ENCODE measurements at places on chromosomes 6 and 20. TPM values are rescaled to one million over a fixed set of nuclear protein-coding genes. Genes with fewer than 3 reads are reported as not detected.
A peak's percentile ranks its signal among the peaks of the same experiment; 100 is the strongest.

- H3K4me3 ChIP-seq = peak overlapping the region; percentile 16
- H3K4me1 ChIP-seq = peaks cover 34% of the 10 kb centered on the region
- H3K27ac ChIP-seq = peak overlapping the region; percentile 68
- no peaks in the 10 kb centered on the region for H3K36me3 ChIP-seq
Measured at GRCh38 chr6:150492941-150493340, 106.7 kb upstream of the PLEKHG1 start.

SLC52A3 gene
- polyA plus RNA-seq = 0.84 TPM

GRCh38 chr6:52260634-52261033 lies 16.3 kb upstream of the IL17F start:
- peaks cover 4% of the 10 kb centered on the region for H3K36me3 ChIP-seq
- no peak overlapping the region for H3K27ac ChIP-seq
- no peak for DNase-seq
- no peaks in the 10 kb centered on the region for H3K27me3 ChIP-seq

PKIB gene
- polyA plus RNA-seq = 4.4 TPM

GRCh38 chr6:87551799-87552198 lies 38.0 kb downstream of the RARS2 start:
- H3K4me3 ChIP-seq = no peak overlapping the region
- H3K27ac ChIP-seq = no peak overlapping the region
- DNase-seq = no peak

- H3K4me1 ChIP-seq = peaks cover 35% of the 10 kb centered on the region
- no peaks in the 10 kb centered on the region for H3K27me3 ChIP-seq
- no peaks in the 10 kb centered on the region for H3K36me3 ChIP-seq
- DNase-seq = no peak
- H3K4me3 ChIP-seq = no peak overlapping the region
- H3K27ac ChIP-seq = no peak overlapping the region
Measured at GRCh38 chr6:111980971-111981840, 72.7 kb upstream of the CCN6 start.

- H3K27me3 ChIP-seq = no peaks in the 10 kb centered on the region
- no peak overlapping the region for H3K4me3 ChIP-seq
- DNase-seq = peak; percentile 9
- H3K4me1 ChIP-seq = no peaks in the 10 kb centered on the region
- H3K36me3 ChIP-seq = no peaks in the 10 kb centered on the region
- no peak overlapping the region for H3K27ac ChIP-seq
Measured at GRCh38 chr6:75230484-75231325, 12.9 kb downstream of the COX7A2 start.

DNA sequence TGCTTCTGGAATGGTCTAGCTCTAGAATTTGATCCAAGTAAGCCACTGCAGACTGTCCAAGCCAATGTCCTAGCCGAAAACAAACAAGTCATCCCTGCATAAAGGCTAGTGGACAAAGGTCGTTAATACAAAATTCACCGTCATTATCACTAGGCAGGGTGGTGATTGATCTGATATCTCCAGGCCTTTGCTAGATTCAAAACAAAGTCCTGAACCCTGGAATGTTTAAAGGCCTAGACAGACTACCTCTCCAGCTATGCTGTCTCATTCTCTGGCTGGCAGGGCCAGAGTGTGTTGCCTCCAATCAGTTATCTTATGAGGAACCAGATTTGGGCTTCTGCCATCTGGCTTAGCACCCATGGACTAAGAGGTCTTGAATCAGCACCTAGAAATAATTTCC lies 38.3 kb downstream of the MAP7 start:
- no peak overlapping the region for H3K4me3 ChIP-seq
- no peak overlapping the region for H3K27ac ChIP-seq
- H3K27me3 ChIP-seq = no peaks in the 10 kb centered on the region
- H3K4me1 ChIP-seq = peaks cover 7% of the 10 kb centered on the region
- H3K36me3 ChIP-seq = peaks cover 1% of the 10 kb centered on the region

DNA sequence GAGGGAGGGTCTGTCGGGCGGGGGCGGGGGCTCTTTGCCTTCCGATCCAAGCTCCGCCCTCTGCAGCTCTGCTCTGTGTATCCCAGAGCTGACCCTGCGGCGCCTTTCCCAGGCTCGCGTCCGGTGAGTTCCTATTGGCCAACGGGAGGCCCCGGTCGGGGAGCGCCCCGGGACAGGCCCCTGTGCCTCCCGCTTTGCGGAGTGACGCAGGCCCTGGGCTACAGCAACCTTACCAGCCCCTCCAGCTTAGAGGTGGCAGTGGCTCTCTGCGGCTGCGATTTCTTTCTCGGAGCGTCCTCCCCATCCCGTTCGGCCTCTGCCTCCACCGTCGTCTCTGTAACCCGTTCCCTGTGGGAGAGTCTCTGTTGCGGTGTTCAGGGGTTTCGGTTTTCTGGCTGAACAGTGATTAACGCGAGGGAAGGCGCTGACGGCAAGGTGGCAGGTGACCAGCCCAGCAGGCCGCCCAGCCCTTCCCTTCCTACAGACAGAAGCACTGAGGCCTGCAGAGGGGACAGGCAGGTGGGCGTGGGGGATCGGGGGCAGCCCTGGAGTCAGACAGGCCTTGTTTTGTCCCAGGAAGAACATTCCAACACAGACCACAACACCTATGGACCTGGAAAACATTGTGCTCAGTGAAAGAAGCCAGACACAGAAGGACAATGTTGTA lies 18.1 kb upstream of the CEBPB start:
- no peaks in the 10 kb centered on the region for H3K4me1 ChIP-seq
- no peak for DNase-seq
- no peak overlapping the region for H3K4me3 ChIP-seq

- H3K4me3 ChIP-seq = no peak overlapping the region
- H3K36me3 ChIP-seq = peaks cover 23% of the 10 kb centered on the region
- no peak for DNase-seq
- H3K27me3 ChIP-seq = no peaks in the 10 kb centered on the region
Measured at GRCh38 chr6:17890309-17890708, 97.1 kb downstream of the KIF13A start.

TNFAIP3 gene
- 73.3 TPM for polyA plus RNA-seq

GRCh38 chr6:167493976-167494697 lies 169.3 kb downstream of the TTLL2 start:
- no peaks in the 10 kb centered on the region for H3K4me1 ChIP-seq
- no peak for DNase-seq

FHL5 gene
- polyA plus RNA-seq = not detected

- no peaks in the 10 kb centered on the region for H3K4me1 ChIP-seq
- DNase-seq = no peak
- H3K36me3 ChIP-seq = no peaks in the 10 kb centered on the region
- H3K4me3 ChIP-seq = no peak overlapping the region
Measured at GRCh38 chr20:46931699-46932098, 37.1 kb downstream of the EYA2 start.

AIF1 gene
- not detected for polyA plus RNA-seq

DNA sequence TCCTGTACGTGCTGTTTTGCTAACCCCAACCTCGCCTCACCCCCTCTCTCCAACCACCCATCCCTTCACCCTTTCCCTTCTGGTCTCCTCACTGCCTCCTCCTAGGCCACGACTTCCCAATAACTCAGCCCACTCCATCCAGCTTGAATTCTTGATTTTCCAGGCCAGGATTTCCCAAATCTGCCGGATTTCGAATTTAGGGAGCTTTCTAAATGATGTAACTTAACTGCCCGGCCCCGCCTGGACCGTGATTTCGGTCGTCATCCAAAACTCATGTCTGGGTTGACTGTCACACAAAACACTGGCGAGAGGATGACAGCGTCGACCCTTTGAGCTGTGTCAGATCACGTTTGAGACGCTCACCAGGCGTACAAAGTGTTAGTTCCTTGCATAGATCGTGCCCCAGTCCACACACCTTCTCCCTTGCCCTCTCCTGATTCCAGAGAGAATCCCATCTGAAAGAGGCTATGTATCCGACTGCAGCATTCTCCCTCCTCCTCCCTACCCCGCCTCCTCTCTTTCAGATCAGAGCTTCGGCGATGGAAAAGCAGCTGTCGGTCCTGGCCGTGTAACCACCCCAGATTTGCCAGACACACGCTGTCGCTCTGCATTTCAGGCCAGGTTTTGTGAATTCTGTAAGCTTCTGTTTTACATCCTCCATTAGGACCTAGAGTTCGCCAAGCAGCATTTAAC lies 168.2 kb downstream of the GPX5 start:
- H3K4me1 ChIP-seq = peaks cover 17% of the 10 kb centered on the region
- no peak overlapping the region for H3K4me3 ChIP-seq
- H3K27ac ChIP-seq = no peak overlapping the region
- no peak for DNase-seq
- H3K27me3 ChIP-seq = peaks cover 12% of the 10 kb centered on the region
- no peaks in the 10 kb centered on the region for H3K36me3 ChIP-seq

- DNase-seq = no peak
- no peaks in the 10 kb centered on the region for H3K4me1 ChIP-seq
- H3K36me3 ChIP-seq = no peaks in the 10 kb centered on the region
- H3K27ac ChIP-seq = no peak overlapping the region
- no peak overlapping the region for H3K4me3 ChIP-seq
Measured at GRCh38 chr20:58544891-58545290, 29.7 kb upstream of the APCDD1L start.

BCKDHB gene
- polyA plus RNA-seq = 13.9 TPM

NR2E1 gene
- polyA plus RNA-seq = 0.04 TPM

- peaks cover 20% of the 10 kb centered on the region for H3K27me3 ChIP-seq
- no peak overlapping the region for H3K27ac ChIP-seq
- H3K4me1 ChIP-seq = no peaks in the 10 kb centered on the region
- DNase-seq = no peak
- no peak overlapping the region for H3K4me3 ChIP-seq
Measured at GRCh38 chr20:48750941-48751635, 76.7 kb downstream of the PREX1 start.

DNA sequence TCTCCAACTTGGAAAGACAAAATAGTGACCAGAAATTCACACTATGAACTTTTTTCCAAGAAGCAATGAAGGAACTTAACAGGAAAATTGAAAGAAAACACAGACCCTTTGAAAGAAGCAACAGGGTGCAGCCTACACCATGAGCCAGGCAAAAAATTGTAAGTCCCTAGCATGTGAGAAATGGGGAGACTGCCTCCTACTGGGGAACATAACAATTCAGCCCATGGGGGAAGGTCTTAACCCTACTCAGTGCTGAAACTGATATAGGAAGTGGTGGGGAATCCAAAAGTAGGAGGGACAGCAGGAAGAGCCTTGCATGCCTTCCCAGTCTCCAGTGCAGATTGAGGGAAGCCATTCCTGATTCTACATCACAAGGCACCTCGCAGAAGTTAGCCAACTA lies 235.1 kb upstream of the UFL1 start:
- no peaks in the 10 kb centered on the region for H3K4me1 ChIP-seq
- no peak overlapping the region for H3K27ac ChIP-seq
- H3K36me3 ChIP-seq = no peaks in the 10 kb centered on the region
- no peak overlapping the region for H3K4me3 ChIP-seq

DNA sequence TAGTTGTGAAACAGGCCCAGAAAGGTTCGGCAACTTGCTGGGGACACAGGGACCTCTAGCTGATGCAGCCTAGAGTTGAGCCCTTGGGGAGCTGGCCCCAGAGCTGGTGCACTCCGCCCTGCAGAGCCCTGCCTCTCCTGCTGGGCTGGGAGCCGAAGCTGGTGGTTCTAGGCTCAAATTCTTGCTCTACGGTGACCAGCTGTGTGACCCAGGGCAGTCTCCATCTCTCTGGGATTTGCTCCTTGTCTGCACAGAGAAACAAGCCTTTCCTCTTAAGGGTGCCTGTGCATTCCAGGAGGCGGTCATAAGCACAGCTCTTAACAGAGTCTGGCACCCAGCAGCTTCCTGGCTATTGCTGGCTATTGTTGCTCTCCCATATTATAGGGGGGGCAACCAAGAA lies 47.4 kb downstream of the RBM38 start:
- H3K36me3 ChIP-seq = no peaks in the 10 kb centered on the region
- H3K27ac ChIP-seq = no peak overlapping the region
- no peak for DNase-seq
- peaks cover 9% of the 10 kb centered on the region for H3K4me1 ChIP-seq
- no peak overlapping the region for H3K4me3 ChIP-seq

GPR6 gene
- polyA plus RNA-seq = not detected

DNA sequence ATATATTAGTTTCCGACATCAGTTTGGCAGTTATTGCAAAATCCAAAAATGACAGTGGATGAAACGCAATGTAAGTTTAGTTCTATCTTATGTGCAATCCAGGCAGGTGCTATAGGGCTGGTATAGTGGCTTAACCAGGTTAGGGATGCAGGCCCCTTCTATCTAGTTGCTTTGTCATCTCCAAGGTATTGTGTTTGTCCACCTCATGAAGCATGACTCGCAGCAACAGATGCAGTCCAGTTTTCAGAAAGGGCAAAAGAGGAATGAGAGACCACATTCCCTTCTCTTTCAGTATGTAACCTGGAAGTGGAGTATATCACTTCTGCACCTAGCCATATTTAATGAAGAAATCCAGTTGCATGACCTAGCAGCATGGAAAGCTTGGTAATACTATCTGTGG lies 59.7 kb downstream of the PKIB start:
- peaks cover 6% of the 10 kb centered on the region for H3K4me1 ChIP-seq
- no peak overlapping the region for H3K4me3 ChIP-seq
- DNase-seq = no peak
- H3K27me3 ChIP-seq = no peaks in the 10 kb centered on the region
- no peaks in the 10 kb centered on the region for H3K36me3 ChIP-seq
- H3K27ac ChIP-seq = no peak overlapping the region

- H3K4me1 ChIP-seq = no peaks in the 10 kb centered on the region
- no peak overlapping the region for H3K27ac ChIP-seq
- no peaks in the 10 kb centered on the region for H3K36me3 ChIP-seq
- no peak overlapping the region for H3K4me3 ChIP-seq
- no peaks in the 10 kb centered on the region for H3K27me3 ChIP-seq
Measured at GRCh38 chr20:11646359-11646758, 271.3 kb upstream of the BTBD3 start.

DNA sequence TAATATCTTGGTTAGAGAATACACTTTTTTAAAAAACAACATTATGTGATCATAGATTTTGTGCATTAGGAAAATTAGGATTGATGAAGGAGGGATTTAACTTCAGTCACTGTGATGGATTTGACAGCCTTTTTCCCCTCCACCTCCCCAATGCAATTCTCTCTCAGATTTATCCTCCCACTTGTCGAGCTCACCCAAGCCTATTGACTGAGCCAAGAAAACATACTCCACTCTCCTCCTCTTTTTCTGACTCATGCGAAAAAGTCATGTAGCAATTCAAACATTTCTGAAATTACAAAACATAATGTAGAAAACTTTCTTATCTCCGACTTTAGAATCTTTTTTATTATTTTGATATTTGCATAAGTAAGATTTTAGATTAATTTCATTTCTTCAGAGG lies 24.1 kb downstream of the KLHL32 start:
- no peaks in the 10 kb centered on the region for H3K36me3 ChIP-seq
- H3K27ac ChIP-seq = no peak overlapping the region
- H3K4me1 ChIP-seq = no peaks in the 10 kb centered on the region
- no peak for DNase-seq
- H3K27me3 ChIP-seq = peaks cover 4% of the 10 kb centered on the region

GRCh38 chr6:1526398-1527072 lies 83.2 kb upstream of the FOXC1 start:
- no peaks in the 10 kb centered on the region for H3K36me3 ChIP-seq
- H3K4me3 ChIP-seq = no peak overlapping the region

GRCh38 chr20:25685276-25686080 lies 11.2 kb downstream of the ZNF337 start:
- H3K27me3 ChIP-seq = no peaks in the 10 kb centered on the region
- peaks cover 20% of the 10 kb centered on the region for H3K36me3 ChIP-seq
- no peak overlapping the region for H3K4me3 ChIP-seq
- H3K4me1 ChIP-seq = no peaks in the 10 kb centered on the region

- no peaks in the 10 kb centered on the region for H3K27me3 ChIP-seq
- H3K36me3 ChIP-seq = no peaks in the 10 kb centered on the region
- no peaks in the 10 kb centered on the region for H3K4me1 ChIP-seq
- no peak for DNase-seq
- H3K4me3 ChIP-seq = no peak overlapping the region
- no peak overlapping the region for H3K27ac ChIP-seq
Measured at GRCh38 chr6:63023726-63024125, 187.5 kb upstream of the FKBP1C start.

OXT gene
- polyA plus RNA-seq = not detected

All from keratinocyte (primary cell).